Breast epithelium (tissue), 4 donors: ENCODE measurements at places on chromosomes 1 and 21.

GRCh38 chr1:167099851-167100250 is 6.0 kb downstream of the STYXL2 start:
- H3K4me1 ChIP-seq, result no peaks in the 10 kb centered on the region
- H3K27me3 ChIP-seq, result no peaks in the 10 kb centered on the region
- no peak overlapping the region for H3K4me3 ChIP-seq
- H3K36me3 ChIP-seq, result no peaks in the 10 kb centered on the region

DNA sequence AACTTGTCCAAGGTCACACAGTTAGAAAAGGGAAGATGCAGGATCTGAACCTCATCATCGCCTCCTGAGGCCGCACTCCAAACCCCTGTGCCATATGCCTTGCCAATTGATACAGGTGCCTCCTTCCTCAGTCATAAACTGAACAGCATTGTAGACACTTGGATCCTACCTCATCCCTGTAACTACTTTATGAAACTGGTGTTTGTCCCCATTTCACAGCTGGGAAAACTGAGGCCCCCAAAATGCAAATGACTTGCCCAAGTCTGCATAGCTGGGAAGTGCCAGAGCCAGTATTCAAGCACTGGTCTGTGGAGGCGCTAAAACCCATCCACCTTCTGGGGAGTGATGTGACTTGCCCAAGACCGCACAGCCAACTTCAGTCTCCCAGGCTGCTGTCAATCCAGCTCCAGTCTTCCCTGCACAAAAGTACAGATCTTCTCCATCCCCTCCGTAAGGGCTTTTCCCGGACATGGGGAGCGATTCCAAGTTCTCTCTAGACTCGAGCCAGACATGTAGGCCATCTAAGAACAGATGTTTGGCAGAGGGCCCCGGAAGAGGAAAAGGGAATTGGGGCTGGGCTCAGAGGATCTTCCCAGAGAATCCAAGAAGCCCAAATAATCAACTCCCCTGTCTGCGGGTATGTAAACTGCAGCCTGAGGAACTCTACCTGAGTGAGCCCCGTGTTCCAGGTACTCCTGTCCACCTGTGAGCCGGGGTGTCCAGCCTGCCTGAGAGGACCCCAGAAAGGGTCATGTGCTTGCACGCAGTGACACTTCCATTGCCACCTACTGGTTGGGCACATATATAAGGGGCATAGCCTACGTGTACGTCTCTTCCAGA is 60.5 kb downstream of the SYT2 start:
- H3K4me3 ChIP-seq, result no peak overlapping the region
- no peaks in the 10 kb centered on the region for H3K27me3 ChIP-seq
- H3K4me1 ChIP-seq, result no peaks in the 10 kb centered on the region
- no peak overlapping the region for H3K27ac ChIP-seq
- no peaks in the 10 kb centered on the region for H3K36me3 ChIP-seq
- DNase-seq, result no peak

- H3K4me3 ChIP-seq, result no peak overlapping the region
- H3K27me3 ChIP-seq, result no peaks in the 10 kb centered on the region
- no peak overlapping the region for H3K27ac ChIP-seq
- no peaks in the 10 kb centered on the region for H3K36me3 ChIP-seq
- H3K4me1 ChIP-seq, result no peaks in the 10 kb centered on the region
- no peak for DNase-seq
Observed at GRCh38 chr1:175580841-175581240, 162.6 kb downstream of the TNR start.

- H3K4me3 ChIP-seq, result no peak overlapping the region
- DNase-seq, result no peak
- H3K4me1 ChIP-seq, result no peaks in the 10 kb centered on the region
- H3K27ac ChIP-seq, result no peak overlapping the region
- no peaks in the 10 kb centered on the region for H3K27me3 ChIP-seq
Observed at GRCh38 chr1:212189352-212189738, 95.9 kb upstream of the PPP2R5A start.

GRCh38 chr1:110588991-110589390 is 17.2 kb downstream of the KCNA2 start:
- H3K27me3 ChIP-seq, result no peaks in the 10 kb centered on the region
- no peaks in the 10 kb centered on the region for H3K4me1 ChIP-seq
- H3K36me3 ChIP-seq, result no peaks in the 10 kb centered on the region
- H3K27ac ChIP-seq, result no peak overlapping the region
- no peak overlapping the region for H3K4me3 ChIP-seq

DNA sequence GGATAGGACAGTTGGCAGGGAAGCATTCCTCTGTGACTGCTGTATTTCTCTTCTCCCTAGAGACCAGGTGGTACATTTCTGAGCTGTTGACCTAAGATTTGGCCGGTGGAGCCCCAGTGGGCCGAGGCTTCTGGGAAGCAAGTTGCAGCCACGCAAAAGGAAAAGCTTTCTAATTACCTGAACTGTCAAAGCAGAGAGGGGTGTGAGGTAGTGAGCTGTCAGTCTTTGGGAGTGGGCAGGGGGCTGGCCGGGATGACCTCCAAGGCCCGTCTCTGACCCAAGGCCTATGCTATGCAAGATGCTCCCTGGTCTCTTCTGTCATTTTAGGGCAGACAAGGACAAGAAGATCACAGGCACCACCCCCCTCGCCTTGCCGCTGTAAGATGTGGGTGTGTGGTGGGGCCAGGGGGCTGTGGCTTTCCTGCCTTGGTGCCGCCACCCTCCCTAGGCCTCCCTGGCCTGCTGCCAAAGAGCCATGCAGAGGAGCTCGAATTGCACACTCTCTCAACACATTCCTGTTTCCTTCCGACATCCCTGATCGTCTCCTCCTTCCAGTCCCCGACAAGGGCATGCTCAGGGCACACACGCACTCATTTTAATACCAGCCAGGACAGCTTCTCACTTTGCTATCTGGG is 7.7 kb downstream of the PADI1 start:
- no peak overlapping the region for H3K27ac ChIP-seq
- no peaks in the 10 kb centered on the region for H3K27me3 ChIP-seq
- no peak overlapping the region for H3K4me3 ChIP-seq
- H3K36me3 ChIP-seq, result no peaks in the 10 kb centered on the region
- DNase-seq, result no peak
- H3K4me1 ChIP-seq, result no peaks in the 10 kb centered on the region

DNA sequence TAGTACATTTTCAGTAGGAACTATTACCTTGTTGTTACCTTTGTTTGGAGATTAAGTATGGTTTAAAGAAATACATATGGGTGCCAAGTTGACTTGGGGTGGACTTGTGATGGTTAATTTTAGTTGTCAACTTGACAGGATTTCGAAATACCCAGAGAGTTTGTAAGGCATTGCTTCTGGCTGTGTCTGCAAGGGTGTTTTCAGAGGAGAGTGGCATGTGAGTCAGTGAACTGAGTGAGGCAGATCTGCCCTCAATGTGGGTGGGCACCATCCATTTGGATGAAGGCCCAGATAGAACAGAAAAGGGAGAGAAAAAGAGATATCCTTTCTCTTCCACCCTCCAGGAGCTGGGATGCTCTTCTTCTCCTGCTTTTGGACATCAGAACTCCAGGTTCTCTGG is 315.5 kb downstream of the GPATCH2 start:
- H3K27me3 ChIP-seq, result no peaks in the 10 kb centered on the region
- no peak overlapping the region for H3K27ac ChIP-seq
- no peaks in the 10 kb centered on the region for H3K4me1 ChIP-seq
- no peak for DNase-seq
- no peak overlapping the region for H3K4me3 ChIP-seq

GRCh38 chr21:45392573-45392971 is 12.4 kb upstream of the COL18A1 start:
- H3K27me3 ChIP-seq, result no peaks in the 10 kb centered on the region
- DNase-seq, result no peak
- no peaks in the 10 kb centered on the region for H3K36me3 ChIP-seq
- no peak overlapping the region for H3K4me3 ChIP-seq

DNA sequence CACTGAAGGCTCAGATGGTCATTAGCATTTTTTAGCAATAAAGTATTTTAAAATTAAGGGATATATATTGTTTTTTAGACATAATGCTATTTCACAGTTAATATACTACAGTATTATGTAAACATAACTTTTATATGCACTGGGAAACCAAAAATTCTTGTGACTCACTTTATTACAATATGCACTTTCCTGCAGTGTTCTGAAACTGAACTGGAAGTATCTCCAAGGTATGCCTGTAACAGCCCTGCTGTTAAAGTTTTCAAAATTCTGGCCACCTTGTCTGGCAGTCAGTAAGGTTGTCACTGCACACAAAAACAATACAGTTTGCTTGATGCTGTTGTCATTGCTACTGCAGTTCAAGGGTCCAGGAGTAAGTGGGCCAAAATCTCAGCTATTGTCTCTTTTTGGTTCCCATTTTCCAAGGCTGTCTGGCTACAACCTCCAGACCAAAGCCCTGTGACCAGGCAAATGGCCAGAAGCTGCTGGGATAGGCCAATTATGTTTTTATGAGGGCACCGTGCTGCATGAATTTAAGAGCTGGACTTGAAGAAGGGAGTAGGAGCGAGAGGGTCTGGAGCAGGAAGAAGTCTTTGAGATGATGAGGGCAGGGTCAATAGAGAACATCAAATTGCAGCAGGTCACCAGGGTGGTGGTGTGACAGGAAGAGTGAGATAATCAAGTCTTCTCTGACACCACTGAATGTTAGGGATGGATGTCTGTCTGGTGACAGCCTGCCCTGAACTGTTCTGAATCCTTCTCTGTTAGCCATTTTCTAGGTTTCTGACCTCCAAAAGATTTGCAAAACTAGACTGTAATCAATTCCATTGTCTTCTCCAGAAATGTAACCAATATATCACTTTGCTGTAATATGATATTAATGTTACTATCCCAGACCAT is 82.3 kb upstream of the CACHD1 start:
- no peak for DNase-seq
- H3K4me1 ChIP-seq, result no peaks in the 10 kb centered on the region
- no peaks in the 10 kb centered on the region for H3K27me3 ChIP-seq

- no peak overlapping the region for H3K4me3 ChIP-seq
- H3K27me3 ChIP-seq, result no peaks in the 10 kb centered on the region
- no peaks in the 10 kb centered on the region for H3K36me3 ChIP-seq
- no peak overlapping the region for H3K27ac ChIP-seq
- no peaks in the 10 kb centered on the region for H3K4me1 ChIP-seq
Observed at GRCh38 chr21:39055167-39055767, 128.0 kb downstream of the PSMG1 start.

GRCh38 chr1:27621051-27621920 is 13.7 kb downstream of the FGR start:
- H3K27ac ChIP-seq, result no peak overlapping the region
- DNase-seq, result no peak
- H3K36me3 ChIP-seq, result no peaks in the 10 kb centered on the region

GRCh38 chr21:38804789-38805327 is 871 bp upstream of the ETS2 start:
- DNase-seq, result peak; percentile 69
- no peaks in the 10 kb centered on the region for H3K4me1 ChIP-seq
- peak overlapping the region; percentile 91 for H3K27ac ChIP-seq
- H3K4me3 ChIP-seq, result peak overlapping the region; percentile 100
- no peaks in the 10 kb centered on the region for H3K27me3 ChIP-seq

- no peak for DNase-seq
- H3K27ac ChIP-seq, result no peak overlapping the region
Observed at GRCh38 chr1:32144033-32144432, 35.4 kb upstream of the TXLNA start.

GRCh38 chr1:173448945-173449344 is 28.2 kb upstream of the PRDX6 start:
- H3K27me3 ChIP-seq, result no peaks in the 10 kb centered on the region
- H3K27ac ChIP-seq, result no peak overlapping the region
- H3K36me3 ChIP-seq, result no peaks in the 10 kb centered on the region
- DNase-seq, result no peak
- no peaks in the 10 kb centered on the region for H3K4me1 ChIP-seq

GRCh38 chr1:17404034-17404684 is 32.2 kb downstream of the PADI6 start:
- DNase-seq, result no peak
- no peaks in the 10 kb centered on the region for H3K27me3 ChIP-seq
- no peak overlapping the region for H3K27ac ChIP-seq
- no peaks in the 10 kb centered on the region for H3K36me3 ChIP-seq
- H3K4me3 ChIP-seq, result no peak overlapping the region

DNA sequence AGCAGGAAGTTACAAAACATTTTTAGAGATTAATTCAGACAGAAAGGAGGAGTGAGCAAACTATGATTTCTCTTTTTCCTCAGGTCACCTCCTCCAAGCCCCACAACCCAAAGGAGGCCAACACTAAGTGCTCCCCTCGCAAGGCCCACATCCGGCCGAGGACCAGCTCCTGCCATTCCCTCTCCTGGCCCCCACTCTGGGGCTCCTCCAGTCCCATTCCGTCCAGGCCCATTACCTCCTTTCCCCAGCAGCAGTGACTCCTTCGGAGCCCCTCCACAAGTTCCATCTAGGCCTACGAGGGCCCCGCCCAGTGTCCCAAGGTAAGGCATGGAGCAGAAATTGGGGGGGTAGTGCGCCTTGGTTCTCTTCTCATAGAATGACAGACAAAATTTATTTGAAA is 32.0 kb upstream of the C1orf105 start:
- no peaks in the 10 kb centered on the region for H3K27me3 ChIP-seq
- no peak overlapping the region for H3K4me3 ChIP-seq
- H3K27ac ChIP-seq, result no peak overlapping the region
- H3K4me1 ChIP-seq, result no peaks in the 10 kb centered on the region

DNA sequence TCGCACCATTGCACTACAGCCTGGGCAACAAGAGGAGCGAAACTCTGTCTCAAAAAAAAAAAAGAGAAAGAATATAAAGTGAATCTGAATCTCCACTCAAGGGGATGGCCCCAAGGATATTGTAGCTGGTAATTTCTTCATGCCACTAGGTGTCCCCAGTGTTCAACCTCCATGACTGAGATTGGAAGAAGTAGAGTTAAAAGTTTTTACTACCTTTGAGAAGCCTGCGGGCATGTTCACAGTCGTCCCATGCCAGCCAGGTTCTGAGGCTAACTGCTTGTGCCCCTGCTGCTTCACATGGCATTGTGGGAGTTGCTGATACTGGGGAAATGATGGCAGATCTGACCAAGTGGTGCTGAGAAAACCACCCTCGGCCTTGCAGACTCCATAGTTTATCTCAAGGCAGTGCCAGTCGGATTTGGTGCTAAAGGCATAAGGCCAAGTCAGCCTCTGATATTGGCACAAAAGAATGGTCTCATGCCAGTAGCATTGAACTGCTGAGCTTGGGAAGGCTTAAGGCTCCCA is 10.8 kb upstream of the SHISA4 start:
- H3K27ac ChIP-seq, result peak overlapping the region; percentile 42
- no peak overlapping the region for H3K4me3 ChIP-seq
- H3K36me3 ChIP-seq, result no peaks in the 10 kb centered on the region
- no peaks in the 10 kb centered on the region for H3K27me3 ChIP-seq
